NCI-H1105 (cell line): ENCODE measurements at places on chromosomes 11 and 22.

- DNase-seq: no peak
These were observed 1.4 kb downstream of the MOV10L1 start for GRCh38 chr22:50091092-50091768.

DNA sequence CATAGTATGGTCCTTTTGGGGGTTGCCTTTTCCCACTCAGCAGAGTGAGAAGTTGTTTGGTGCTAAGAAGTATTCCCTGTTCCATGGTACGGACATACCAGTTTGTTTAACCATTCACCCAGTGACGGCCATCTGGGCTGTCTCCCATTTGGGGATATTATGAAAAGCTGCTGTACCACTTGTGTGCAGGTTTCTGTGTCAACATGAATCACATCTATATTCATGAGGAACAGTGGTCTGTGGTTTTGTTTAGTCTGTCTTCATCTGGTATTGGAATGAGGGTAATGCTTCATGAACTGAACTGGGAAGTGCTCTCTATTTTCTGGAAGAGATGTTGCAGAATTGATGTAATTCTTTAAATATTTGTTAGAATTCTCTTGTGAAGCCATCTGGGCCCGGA, 89.5 kb downstream of the TRMU start:
- no peak for DNase-seq

DNA sequence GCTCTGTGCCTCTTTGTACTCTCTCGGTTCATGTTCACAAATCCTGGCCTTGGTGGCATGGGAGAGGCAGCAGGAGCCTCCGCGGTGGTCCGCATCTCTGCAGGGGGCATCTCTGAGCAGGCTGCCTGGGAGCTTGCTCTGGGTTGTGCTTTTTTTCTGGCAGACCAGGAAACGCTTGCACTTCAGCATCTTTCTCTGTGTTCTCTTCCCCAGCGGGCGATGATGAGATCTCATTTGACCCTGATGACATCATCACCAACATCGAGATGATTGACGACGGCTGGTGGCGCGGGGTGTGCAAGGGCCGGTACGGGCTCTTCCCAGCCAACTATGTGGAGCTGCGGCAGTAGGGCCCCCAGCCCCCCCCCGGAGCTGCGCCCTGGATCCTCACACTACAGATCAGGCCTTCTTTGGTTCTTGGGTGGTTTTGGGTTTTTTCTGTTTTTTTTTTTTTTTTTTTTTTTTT, 36.5 kb downstream of the CTTN start:
- no peak for DNase-seq

DNA sequence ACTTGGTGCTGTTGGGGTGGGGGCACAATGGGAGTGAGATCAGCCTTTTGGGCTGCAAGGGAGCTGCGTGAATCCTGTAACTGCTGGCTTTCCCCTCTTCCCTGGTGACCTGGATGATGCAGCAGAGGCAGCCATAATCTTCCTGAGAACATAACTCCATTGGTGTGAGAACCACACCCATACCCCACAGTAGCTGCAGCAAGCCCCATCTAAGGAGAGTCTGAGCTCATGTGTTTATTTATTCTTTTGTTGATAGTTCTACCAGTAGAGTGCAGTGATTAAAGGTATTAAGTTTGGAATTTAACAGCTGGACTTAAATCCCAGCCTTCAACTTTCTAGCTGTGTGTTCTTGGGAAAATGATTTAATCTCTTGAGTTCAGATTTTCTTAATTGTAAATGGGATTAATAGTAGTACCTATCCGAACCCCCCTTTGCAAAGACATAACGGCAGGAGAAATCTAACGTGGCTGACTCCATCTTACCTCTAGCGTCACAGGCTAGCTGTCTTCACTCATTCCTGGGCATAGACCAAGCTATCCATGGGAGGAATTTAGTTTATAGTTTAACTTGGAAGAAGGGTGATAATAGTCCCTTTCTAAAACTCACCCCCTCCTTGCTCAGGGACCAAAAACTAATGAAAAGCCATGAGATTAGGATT, 385.0 kb upstream of the DDI1 start:
- DNase-seq: no peak
